ENCODE measurements at places on chromosomes 1 and 21. TPM values are rescaled to one million over a fixed set of nuclear protein-coding genes. Genes with fewer than 3 reads are reported as not detected.
A peak's percentile ranks its signal among the peaks of the same experiment; 100 is the strongest.

DNA sequence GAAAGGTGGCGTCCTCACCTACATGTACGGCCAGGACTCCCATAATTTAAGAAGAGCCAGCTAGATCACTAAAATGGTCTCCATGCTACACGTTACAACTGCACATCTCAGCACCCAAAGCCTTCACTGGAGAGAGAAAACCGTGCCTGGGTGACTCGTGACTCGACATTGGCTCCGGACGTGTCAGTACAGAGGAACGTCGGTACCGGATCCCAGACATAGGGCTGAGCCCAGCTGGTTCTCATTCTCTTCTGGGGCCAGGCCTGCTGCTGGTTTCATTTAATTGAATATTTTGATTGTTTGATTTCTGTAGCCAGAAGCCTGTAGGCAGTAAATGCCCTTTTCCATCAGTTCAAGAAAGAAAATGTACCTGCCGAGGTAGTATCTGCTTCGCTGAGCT lies 93.1 kb downstream of the HHIPL2 start:
- H3K36me3 ChIP-seq: no peaks in the 10 kb centered on the region
- no peaks in the 10 kb centered on the region for H3K27me3 ChIP-seq
- H3K4me1 ChIP-seq: peaks cover 12% of the 10 kb centered on the region
- H3K4me3 ChIP-seq: no peak overlapping the region
- DNase-seq: no peak

GRCh38 chr21:42191064-42191463 lies 27.9 kb upstream of the ABCG1 start:
- H3K27ac ChIP-seq: no peak overlapping the region
- H3K27me3 ChIP-seq: no peaks in the 10 kb centered on the region
- no peak overlapping the region for H3K4me3 ChIP-seq
- peaks cover 10% of the 10 kb centered on the region for H3K4me1 ChIP-seq
- no peaks in the 10 kb centered on the region for H3K36me3 ChIP-seq

DNA sequence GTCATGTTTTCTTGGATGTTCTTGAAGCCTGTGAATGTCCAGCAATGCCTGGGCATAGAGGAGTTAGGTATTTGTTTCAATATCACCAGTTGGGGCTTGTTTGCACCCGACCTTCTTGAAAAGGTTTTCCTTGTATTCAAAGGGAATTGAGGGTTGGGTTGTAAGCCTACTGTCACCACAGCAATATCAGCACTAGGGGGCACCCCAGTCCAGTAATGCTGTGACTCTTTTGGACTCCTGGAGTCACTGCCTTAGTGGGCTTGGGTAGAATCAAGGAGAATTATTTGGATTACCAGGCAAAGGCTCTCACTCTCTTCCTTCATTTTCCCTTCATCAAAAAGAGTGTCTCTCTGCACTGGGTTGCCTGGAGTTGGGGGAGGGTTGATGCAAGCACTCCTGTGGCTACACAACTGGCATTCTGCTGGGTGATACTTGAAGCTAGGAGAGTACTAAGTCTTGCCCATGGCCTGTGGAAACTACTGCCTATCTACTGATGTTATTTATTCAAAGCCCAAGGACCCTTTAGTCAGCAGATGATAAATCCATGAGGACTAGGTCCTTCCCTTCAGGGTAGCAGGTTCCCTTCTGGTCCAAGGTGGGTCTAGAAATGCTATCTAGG lies 34.5 kb downstream of the OR10R2 start:
- peak; percentile 81 for DNase-seq
- H3K36me3 ChIP-seq: no peaks in the 10 kb centered on the region
- no peaks in the 10 kb centered on the region for H3K4me1 ChIP-seq
- H3K27me3 ChIP-seq: no peaks in the 10 kb centered on the region
- H3K27ac ChIP-seq: no peak overlapping the region

The TNFRSF25 gene
- total RNA-seq: not detected

The CD84 gene
- total RNA-seq: 14.4 TPM
